ENCODE measurements at places on chromosomes 16 and 17.

- DNase-seq = no peak
Observed at GRCh38 chr16:20504418-20504817, 53.1 kb downstream of the ACSM2A start.

GRCh38 chr17:40310882-40311391 lies 2.0 kb downstream of the RARA start:
- DNase-seq = no peak

DNA sequence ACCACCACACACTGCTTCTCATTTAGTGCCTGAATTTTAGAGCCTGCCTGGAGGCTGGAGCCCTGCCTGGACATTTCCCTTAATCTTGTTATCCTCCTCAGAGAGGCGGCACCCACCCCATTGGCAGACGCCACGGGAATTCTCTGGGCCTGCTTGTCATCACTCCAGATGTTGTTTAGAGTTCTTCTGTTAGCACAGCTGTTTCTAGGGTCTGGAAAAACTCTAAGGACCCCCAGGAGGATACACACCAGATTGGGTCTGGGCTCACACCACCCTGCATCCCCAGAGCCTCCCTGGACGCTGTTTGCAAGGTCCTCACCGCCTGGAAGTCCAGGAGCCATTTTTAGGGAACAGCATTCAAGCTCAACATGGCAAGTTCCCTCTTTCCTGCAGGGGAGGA lies 565 bp upstream of the XAF1 start:
- DNase-seq = peak; percentile 47

DNA sequence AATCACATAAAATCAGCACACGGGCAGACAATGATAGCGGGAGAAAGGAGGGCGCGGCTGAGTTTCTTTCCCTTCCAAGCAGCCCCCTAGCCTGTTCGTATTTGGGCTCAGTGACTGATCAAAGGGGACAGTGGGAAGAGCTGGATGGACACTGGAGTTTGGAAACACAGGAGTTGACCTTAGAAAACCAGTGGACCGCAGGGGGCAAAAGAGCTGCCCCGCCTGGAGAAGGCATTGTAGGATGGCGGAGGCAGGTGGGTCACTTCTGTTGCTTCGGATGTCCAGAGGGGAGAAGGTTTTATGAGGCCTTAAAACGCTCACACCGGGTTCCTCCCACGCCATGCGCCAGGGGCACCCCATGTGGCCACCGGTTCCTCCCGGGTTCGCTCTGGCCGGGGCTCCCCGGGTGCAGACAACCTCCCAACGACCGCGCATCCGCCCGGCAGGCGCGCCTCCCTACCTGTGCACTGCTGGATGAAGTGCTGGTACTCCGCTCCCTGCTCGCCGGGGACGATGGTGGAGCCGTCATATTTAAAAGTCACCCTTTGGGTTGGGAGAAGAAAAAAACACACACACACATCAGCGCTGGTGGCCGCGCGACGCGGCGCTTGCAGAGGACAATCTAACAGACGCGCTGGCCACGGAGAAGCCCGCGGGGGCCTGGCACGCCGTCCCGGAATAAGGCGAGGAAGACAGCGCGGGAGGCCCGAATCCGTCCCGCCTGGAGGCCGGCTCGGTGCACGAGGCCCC lies 662 bp downstream of the COTL1 start:
- peak; percentile 16 for DNase-seq

DNA sequence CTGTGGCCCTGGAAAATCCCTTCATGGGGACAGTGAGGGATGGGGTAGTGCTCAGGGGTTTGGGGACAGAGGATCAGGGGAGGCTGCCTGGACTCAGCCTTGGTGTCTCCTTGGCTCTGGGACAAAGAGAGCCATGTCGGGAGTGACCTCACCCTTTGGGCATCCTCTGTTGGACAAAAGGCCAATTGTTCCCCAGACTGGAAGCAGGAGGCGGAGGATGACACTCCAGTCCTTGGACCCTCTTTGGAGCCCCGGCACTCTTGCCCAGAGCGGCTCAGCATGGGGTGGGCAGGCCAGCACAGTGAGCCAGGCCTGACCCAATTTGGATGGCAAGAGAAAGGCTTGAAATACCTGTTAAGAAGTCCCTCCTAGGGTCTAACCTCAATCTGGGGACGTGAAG lies 39.4 kb upstream of the PHB1 start:
- DNase-seq = no peak

- no peak for DNase-seq
Observed at GRCh38 chr16:73233846-73234424, 186.0 kb upstream of the ZFHX3 start.

GRCh38 chr16:1109648-1110047 lies 13.6 kb upstream of the C1QTNF8 start:
- DNase-seq = no peak

DNA sequence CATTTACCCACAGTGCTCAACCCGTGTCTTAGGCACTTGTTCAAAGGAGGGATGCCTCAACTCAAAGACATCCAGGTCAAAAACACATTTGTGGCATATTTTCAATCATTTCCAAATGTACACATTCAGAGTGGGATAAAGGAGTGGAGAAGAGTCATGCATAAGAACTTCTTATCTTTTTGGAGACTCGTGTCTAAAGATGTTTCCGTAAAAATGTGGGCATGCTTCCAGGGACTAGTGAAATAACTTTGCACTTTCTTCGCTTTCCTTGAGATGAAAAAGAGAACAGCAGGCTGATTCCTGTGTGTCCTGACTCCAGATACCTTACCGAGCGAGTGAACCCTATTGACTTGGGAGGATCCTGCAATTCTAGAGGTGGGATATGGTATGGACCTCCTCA lies 256.6 kb upstream of the KCNJ16 start:
- DNase-seq = peak; percentile 74

DNA sequence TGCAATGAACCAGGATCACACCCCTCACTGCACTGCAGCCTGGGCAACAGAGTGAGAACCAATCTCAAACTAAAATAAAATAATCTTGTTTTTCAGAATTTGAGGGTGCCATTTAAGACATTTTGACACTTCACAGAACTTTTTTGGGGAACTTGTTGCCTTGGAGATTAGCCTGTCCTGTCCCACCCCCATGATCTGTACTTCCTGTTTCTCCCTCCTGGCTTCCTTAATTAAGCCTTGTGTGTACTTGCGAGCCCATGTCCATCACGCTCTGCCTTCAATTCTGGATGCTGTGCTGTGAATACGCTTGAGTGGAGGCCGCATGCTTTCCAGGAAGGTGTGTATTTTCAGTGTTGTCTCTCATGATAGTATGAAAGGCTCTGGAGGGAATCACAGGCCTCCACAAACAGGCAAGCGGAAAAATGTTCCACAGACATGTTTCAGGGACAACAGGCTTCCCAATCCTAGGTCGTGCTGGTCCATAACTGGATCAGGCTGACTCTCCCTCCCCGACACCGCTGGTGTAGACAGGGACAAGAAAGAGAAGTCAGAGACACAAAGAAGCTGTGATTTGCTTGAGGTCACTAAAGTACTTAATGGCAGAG lies 56.9 kb downstream of the NOS2 start:
- no peak for DNase-seq

GRCh38 chr16:49027420-49027819 lies 254.2 kb downstream of the CBLN1 start:
- DNase-seq = no peak

DNA sequence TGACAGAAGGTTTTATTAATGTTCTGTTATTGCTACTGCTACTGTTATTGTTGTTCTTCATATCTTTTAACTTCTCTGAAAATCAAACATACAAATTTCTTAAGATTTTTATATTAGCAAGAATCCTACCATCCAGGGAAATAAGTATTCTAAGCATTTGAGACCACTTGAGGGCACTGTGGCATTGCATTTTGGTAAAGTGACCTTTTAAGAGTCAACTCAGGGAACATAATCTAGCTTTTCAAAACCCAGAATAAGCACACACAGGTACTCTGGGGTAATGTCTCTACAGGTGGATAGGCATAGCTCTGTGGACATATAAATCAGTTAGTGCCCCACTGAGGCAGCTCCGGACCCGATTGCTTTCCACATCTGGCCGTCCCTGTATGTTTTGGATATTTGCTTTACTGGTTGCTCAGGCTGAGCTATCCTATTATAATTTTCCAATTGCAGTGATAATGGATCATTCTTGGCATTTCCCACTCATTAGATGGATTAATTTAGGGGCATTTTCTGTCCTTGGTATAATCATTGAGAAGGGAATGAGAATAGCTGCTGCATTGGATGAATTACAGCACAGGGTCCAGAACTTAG lies 1425.1 kb upstream of the CDH8 start:
- DNase-seq = peak; percentile 62

All from choroid plexus epithelial cell (primary cell).